Stimulated activated CD8-positive, alpha-beta memory T cell treated with anti-CD3 and anti-CD28 coated beads, Interleukin-7, amount 100 ng/mL, for 1 hour (primary cell): ENCODE measurements at places on chromosomes 3 and 15.
A peak's percentile ranks its signal among the peaks of the same experiment; 100 is the strongest.

- no peak for DNase-seq
These were observed 35.5 kb downstream of the FAH start for GRCh38 chr15:80188251-80188650.

DNA sequence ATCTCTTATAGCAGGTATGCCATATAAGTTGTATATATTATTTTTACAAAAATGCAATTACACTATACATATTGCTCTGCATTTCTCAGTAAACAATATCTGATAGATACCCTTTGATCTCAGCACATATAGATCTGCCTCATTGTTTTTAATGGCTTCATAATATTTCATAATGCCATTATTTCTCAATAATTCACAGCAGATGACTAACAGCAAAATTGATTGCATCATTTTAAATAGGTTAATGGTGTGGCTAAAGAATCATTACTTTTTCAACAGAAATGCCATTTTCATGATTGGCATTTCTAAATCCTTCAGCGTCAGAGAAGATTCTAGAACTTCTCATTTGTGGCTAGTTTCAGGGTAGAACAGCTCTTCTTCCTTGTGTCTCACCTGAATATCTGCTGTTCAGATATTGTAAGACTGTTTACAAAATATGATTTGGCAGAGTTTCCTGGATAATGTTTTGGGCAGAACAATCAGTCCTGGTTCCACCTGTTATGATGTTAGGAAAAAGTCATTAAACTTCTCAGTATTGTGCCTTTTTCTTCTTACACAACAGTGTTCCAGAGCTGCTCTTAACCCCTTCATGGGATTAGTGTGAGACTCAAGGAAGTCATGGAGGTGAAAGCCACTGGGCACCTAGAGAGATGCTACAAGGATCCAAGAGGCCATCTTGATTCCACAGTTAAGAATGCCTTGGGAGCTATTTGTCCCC, 397.6 kb upstream of the THBS1 start:
- DNase-seq: no peak

- no peak for DNase-seq
These were observed 10.1 kb downstream of the MNS1 start for GRCh38 chr15:56454836-56455235.

DNA sequence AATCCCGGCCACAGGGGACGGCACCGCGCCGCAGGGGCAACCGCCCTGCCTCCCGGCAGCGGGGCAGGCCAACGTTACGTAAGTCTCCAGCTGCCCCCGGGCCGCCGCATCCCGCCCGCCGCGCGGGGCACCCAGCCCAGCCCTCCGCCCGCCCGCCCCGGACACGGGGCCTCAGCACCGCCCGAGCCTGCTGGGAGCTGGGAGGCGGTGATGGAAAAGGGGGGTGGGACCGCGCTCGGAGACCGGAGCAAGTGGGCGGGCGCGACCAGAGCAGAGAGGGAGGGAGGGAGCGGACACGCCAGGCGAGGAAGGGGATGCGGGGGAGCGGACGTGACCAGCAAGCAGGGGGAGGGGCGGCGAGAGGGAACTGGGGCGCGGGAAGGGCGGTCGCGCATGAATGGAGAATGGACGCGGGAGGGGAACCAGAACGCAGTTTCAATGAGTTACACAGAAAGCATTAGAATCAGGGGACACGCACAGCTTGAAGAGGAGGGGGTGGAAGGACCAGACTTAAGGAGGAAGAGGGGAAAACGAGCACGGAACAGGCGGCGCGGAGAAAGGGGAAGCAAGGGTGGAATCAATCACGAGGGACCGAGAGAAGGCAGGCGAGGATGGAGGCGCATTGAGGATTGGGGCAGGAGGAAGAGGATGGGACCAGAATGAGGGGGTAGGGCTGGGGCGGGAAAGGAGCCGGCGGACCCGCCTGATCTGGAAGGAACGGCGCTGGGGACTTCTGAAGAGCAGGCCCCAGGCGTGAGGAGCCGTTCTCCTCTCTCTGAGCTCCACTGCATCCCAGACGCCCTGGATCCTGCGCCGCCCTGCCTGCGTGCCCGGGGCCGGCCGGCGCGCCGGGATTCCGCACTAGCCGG, 559 bp downstream of the PKM start:
- DNase-seq: peak; percentile 35

- no peak for DNase-seq
These were observed 50.6 kb upstream of the AZI2 start for GRCh38 chr3:28399206-28399605.

DNA sequence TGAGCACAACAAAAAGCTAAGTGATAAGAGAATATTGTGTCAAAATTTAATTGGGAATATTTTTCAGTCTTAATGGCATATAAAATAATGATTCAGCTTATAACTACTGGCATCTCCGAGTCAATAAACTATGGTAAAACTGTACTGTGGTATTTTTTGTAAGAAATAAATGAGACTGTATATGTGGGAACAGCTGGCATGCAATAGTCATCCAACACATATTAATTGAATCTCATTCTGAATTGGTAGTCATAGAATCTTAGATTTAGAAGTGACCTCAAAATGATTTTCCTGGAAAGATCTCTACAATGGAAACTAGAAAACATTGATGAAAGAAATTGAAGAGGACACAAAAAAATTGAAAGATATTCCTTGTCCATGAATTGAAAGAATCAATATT, 133.4 kb upstream of the SLC7A14 start:
- no peak for DNase-seq

GRCh38 chr3:48989126-48989795, 780 bp upstream of the P4HTM start:
- DNase-seq: no peak

- no peak for DNase-seq
These were observed at the start of gene ACTC1 for GRCh38 chr15:34795267-34796081. TSS of gene ACTC1 (minus strand) at chr15:34795549. CDS start at chr15:34794808, 741 bp downstream.

DNA sequence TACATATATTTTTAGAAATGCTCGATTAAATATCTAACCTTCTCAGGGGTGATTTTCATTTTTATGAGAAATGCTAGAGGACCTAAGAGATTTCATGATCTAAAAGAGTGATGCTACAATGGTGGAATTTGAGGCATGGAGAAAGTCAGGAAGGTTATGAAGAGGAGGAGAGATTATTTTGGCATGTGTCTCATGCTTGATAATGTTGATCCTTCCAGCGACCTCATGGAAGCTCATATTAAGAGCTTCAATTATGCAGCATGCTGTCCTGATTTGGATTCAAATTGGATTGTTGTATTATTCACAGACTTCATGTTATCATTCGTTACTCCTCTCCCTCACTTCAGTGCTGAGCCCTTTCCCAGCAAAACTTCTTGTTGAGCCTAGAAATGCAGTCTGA, 112.5 kb downstream of the RAP2B start:
- DNase-seq: no peak

DNA sequence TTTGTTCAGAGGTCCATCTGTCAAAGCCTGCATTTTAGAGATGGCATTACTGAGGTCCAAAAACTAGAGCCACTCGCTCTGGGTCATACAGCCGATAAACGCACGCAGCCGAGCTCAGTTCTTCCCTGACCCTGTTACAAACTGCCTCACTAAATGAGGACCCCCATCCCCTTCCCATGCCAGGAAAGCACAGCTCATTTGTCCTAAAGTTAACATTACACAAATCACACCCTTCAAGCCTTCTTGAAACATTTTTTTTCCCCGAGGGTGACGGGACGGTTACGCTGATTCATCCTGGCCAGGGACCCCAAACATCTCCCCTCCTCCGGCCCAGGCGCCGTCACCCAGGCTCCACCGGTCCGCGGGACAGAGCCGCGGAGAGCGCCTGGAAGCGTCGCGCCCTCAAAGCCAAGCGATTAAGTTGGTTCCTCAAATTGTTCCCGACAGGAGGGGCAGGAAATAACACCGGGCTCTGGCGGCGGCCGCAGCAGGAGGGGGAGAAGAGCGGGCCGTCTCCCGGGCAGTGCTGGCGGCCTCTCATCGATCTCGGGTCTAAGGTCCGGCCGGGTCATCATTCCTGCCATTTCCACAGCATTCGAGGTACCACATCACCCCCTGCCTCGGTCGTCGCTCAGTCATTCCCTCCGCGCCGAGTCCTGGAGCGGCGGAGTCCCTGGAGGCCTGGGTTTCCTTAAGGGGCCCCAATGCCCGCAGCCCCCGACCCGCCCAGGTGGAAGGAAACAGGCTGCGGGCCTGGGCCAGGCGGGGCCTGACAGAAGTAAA, 619 bp upstream of the CMTM8 start:
- DNase-seq: no peak

DNA sequence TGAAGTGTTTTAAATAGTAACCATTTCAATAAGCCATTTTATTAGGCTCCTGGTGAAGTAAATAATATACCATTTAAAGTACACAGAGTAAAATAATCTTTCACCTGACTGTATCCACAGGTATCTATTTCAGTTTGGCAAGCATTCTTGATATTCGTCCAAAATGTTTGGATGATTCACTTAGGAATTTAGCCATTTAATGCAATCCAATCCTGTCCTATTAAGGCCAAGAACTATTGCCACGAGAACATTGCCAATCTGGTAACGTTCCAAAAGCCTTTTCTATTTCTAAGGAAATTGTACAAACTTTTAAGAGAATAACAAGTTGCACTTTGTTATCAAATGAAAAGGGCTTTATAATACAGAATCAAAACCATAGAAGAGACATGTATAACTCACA, 209.8 kb upstream of the THRB start:
- no peak for DNase-seq
